Breast epithelium (tissue), 4 donors: ENCODE measurements at places on chromosomes 1 and 21. TPM values are rescaled to one million over a fixed set of nuclear protein-coding genes. Genes with fewer than 3 reads are reported as not detected.

GRCh38 chr1:1911350-1912041 lies 3.6 kb upstream of the CALML6 start:
- H3K36me3 ChIP-seq, result no peaks in the 10 kb centered on the region
- H3K27ac ChIP-seq, result no peak overlapping the region
- DNase-seq, result no peak
- H3K4me1 ChIP-seq, result peaks cover 7% of the 10 kb centered on the region

UBXN10 gene
- 6.6 TPM for total RNA-seq

OR10T2 gene
- not detected for total RNA-seq

DNA sequence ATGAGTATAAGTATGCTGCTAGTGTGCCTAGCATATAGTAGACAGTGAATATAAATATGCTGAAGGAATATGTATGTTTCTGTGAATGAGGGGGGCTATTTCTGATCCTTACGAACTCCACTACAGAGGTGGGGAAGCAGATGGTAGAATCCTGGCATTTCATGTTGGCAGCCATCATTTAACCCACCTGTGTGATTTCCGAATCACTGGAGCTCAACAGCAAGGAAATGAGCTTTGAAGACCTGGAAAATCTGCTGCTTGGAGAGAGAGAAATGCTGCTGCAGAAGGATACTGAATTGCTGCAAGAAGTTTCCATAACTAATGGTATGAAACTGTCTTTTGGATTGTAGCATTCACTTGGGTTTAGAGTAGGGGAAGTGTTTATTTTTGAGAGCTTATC lies 83.5 kb downstream of the RABGAP1L start:
- H3K4me1 ChIP-seq, result no peaks in the 10 kb centered on the region
- H3K4me3 ChIP-seq, result no peak overlapping the region
- no peak overlapping the region for H3K27ac ChIP-seq

GRCh38 chr1:77589231-77589630 lies 93.2 kb downstream of the ZZZ3 start:
- H3K4me1 ChIP-seq, result no peaks in the 10 kb centered on the region
- no peak overlapping the region for H3K4me3 ChIP-seq
- H3K27ac ChIP-seq, result no peak overlapping the region
- H3K36me3 ChIP-seq, result no peaks in the 10 kb centered on the region
- DNase-seq, result no peak

- H3K36me3 ChIP-seq, result no peaks in the 10 kb centered on the region
- no peak for DNase-seq
- H3K4me1 ChIP-seq, result no peaks in the 10 kb centered on the region
- no peaks in the 10 kb centered on the region for H3K27me3 ChIP-seq
- H3K27ac ChIP-seq, result no peak overlapping the region
- H3K4me3 ChIP-seq, result no peak overlapping the region
These were observed 13.0 kb upstream of the EPHX4 start for GRCh38 chr1:92016720-92017316.

ZBTB8A gene
- total RNA-seq, result 10.0 TPM

DNA sequence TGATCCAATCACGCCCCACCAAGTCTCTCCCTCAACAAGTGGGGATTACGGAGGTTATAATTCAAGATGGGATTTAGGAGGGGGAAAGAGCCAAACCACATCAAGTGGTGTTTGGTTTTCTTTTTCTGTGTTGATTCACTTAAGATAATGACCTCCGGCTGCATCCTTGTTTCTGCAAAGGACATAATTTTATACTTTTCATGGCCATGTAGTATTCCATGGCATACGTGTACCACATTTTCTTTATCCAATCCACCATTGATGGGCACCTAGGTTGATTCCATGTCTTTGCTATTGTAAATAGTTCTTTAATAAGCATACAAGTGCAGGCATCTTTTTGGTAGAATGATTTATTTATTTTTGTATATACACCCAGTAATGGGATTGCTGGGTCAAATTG lies 162.5 kb upstream of the JUN start:
- H3K27me3 ChIP-seq, result no peaks in the 10 kb centered on the region
- H3K4me1 ChIP-seq, result no peaks in the 10 kb centered on the region
- no peak overlapping the region for H3K4me3 ChIP-seq

- peak overlapping the region; percentile 100 for H3K27ac ChIP-seq
- peaks cover 15% of the 10 kb centered on the region for H3K4me1 ChIP-seq
- H3K4me3 ChIP-seq, result peak overlapping the region; percentile 85
- DNase-seq, result no peak
These were observed 408 bp downstream of the LMO4 start for GRCh38 chr1:87329051-87329525.
